Foreskin keratinocyte (primary cell): ENCODE measurements at places on chromosomes 11 and 22. TPM values are rescaled to one million over a fixed set of nuclear protein-coding genes. Genes with fewer than 3 reads are reported as not detected.

Gene TMEM86A
- total RNA-seq, result 0.71 and 1.3 TPM in 2 replicates

Gene HTR3B
- total RNA-seq, result not detected in 2 replicates

Gene ZBED4
- total RNA-seq, result 17.0 and 17.8 TPM in 2 replicates

DNA sequence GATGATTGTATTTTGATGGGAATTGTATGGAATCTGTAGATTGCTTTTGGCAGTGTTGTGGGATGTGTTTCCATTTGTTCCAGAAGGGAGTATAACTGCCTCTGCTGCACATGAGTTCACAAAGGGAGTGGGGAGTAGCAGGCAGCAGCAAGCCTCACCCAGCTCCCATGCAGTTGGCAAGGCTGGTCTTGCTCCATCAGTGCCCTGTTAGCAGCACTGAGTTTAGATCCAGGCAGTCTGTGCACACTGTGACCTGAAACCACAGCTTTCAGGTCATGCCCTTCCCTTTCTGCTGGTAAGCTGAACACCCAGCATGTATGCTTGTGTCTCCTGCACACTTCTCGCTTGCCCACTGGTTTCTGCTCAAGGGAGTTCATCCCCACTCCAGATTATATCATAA, 3.7 kb upstream of the NUCB2 start:
- DNase-seq, result no peak

GRCh38 chr11:27309046-27309445, 54.0 kb downstream of the CCDC34 start:
- DNase-seq, result no peak

DNA sequence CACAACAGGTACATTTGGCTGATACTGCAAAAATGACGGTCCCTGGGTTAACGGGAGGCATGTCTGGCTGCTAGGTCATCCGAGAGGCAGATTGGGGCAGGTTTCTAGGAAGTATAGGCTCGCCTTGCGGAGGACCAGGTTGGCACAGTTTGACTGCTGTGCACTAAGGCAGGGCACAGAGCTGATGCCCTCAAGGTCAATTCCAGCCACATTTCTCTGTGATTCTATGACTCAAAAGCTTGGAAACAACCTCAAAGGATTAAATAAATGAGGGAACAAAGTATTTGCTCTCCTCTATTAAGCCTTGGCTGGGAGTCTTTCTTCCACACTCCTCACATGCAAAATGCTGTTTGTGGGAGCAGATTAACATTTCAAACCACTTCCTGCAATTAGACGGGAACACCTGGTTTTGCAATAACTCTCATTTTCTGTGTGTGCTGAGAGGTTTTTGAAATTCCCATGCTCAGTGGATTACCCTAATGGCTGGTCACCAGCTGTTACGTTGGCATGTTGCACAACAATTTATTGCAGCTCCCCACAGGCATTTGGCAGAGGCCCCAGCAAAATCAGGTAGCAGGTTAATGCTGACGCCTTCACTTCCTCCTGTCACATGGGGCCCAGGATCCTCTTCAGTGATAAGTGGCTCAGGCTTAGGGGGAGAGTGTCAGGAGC, 61.0 kb upstream of the PLET1 start:
- DNase-seq, result peak; percentile 99

DNA sequence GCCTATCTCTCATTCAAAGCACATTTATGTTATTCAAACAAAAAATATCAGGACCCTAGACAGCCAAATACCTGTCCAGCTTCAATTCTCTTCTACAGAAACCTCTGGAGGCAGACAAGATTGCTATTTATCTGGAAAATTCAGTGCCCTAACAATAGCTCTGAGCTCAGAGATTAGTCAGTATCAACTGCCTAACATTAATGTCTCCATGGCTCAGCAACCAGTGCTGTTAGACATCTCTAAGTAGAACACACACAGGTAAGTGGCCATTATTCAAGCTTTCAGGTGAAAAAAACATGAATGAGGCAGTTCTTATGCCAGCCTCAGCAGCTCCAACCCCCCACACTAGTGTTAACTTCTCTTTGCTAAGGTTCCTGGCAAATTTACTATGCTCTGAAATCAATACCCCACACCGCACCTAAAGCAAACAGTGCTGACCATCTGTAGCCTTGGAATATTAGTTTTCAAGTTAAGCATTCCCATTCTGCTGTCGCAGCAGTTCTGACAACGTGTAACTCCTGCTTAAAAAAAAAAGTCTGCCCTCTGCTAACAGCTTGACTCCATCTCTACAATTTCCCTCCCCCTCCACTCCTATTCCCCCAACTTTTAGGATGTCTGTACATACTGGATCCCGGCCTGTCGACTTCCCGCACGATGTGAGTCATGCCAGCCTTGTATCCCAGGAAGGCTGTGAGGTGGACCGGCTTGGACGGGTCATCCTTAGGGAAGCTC, 1.5 kb downstream of the RPL3 start:
- no peak for DNase-seq

GRCh38 chr11:128886406-128887124, 4.6 kb upstream of the KCNJ5 start:
- no peak for DNase-seq

DNA sequence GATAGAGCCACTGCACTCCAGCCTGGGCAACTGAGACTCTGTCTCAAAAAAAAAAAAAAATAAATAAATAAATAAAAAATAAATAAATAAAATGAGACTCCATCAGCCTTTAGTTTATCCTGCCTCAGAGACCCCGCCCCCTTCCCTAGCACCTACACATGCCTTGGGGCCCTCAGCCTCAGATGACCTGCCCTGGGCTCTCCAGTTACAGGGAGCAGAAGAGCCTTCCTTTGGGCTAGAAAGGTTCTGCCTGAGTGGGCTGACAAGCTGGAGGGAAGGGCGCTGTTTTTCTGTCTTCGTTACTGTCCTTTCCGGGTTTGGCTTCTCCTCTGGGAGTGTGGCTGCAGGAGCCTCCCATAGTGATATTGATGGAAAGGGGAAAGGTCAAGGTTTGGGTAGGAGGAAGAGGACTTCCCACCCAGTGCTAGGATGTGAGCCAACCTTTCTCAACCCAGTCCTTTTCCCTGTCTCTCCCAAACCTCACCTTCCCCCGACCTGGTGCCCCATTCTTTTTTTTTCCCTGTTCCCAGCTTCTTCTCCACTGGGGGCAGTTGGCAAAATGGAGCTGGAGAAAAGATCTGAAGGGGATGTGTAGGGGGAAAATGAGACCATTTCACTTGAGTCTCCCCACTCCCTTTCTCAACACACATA, 1.5 kb upstream of the SF3B2 start:
- DNase-seq, result no peak

Gene MYBPC3
- not detected in 2 replicates for total RNA-seq

- DNase-seq, result no peak
Measured at GRCh38 chr11:86775361-86775760, 25.0 kb upstream of the PRSS23 start.

- DNase-seq, result no peak
Measured at GRCh38 chr11:100766764-100767163, 79.7 kb downstream of the ARHGAP42 start.

Gene EFCAB6
- total RNA-seq, result 0.24 and 0.35 TPM in 2 replicates

Gene LRRN4CL
- 0.39 and 0.41 TPM in 2 replicates for total RNA-seq

- DNase-seq, result peak; percentile 32
Measured at GRCh38 chr11:124219126-124219525, 21.8 kb upstream of the OR8G1 start.

Gene C22orf15
- total RNA-seq, result 0.35 and 0.92 TPM in 2 replicates

GRCh38 chr22:35349368-35349703, 31.6 kb upstream of the HMOX1 start:
- no peak for DNase-seq

- DNase-seq, result no peak
Measured at GRCh38 chr11:26618441-26618840, 46.4 kb upstream of the MUC15 start.

Gene CDON
- total RNA-seq, result 1.7 and 2.3 TPM in 2 replicates

DNA sequence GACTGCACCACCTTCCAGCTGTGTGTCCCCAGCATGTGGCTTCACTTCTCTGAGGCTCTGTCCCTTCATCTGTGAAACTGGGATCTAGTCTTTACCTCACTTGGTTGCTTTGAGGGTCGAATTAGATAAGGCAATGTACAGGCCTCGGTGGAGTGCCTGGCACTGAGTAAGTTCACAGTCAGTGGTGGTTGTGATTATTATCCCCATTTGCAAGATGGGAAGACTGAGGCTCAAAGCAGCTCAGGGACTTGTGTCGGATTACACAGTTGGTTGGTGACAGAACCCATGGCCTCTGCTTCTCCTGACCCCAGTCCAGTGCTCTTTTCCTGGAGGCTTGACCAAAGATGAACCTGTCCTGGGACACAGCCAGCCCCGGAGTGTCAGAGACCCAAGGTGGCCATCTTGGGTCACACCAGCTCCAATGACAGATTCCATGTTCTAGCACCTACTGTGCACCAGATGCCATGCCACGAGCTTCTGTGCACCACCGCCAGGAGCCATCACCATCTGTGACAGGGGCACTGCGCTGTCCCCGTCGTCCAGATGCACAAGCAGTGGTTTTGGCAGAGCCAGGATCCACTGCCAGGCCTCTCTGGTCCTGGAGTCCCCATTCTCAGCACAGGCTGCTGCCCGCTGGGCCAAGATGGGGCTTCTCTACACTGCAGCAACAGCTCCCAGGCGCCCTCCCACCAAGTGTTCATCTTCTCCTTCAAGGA, 60.5 kb downstream of the IGLL1 start:
- no peak for DNase-seq

GRCh38 chr11:74196781-74197486, 25.8 kb downstream of the PPME1 start:
- no peak for DNase-seq

DNA sequence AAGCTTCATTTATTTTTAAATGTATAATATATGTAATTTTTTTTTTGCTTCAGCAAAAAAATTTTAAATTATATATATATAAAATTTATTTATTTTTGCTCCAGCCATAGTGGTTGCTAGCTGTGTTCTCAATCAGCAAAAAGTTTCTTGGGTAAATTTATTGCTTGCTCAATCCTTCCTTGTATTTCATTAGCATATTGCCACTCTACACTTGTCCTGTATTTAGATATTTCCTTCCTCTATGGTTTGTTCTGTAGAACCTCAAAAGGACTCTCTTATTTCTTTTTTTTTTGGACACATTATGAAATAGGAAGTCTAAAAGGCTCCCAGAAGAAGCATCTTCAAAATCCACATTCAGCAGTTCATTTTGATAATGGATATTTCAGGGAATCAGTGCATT, 2.3 kb downstream of the PTPRJ start:
- DNase-seq, result no peak
